Neural crest cell (in vitro differentiated cells): ENCODE measurements at places on chromosomes 13 and 19.
A peak's percentile ranks its signal among the peaks of the same experiment; 100 is the strongest.

GRCh38 chr13:57408312-57408711 is 223.2 kb upstream of the PCDH17 start:
- DNase-seq: no peak

- DNase-seq: no peak
Measured at GRCh38 chr19:33668968-33669367, 47.2 kb downstream of the CHST8 start.

DNA sequence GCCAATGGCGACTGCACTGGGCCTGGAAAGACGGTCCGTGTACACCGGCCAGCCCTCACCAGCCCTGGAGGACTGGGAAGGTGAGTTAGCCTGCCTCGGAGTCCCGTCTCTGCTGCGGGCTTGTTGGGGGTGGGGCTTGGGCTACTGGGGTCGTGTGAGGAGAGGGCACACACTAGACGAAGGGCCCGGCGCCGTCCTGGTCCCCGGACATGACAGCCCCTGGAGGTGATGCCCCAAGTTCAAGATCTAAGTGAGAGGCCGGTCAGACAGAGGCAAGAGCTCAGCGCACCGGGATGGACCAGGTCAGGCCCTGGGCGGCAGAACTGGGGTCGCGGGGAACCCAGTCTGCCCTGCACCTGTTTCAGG is 1.6 kb downstream of the CILP2 start:
- DNase-seq: no peak

GRCh38 chr13:51679616-51680015 is 95.4 kb downstream of the WDFY2 start:
- no peak for DNase-seq

- DNase-seq: no peak
Measured at GRCh38 chr13:52994865-52995264, 33.7 kb upstream of the OLFM4 start.

DNA sequence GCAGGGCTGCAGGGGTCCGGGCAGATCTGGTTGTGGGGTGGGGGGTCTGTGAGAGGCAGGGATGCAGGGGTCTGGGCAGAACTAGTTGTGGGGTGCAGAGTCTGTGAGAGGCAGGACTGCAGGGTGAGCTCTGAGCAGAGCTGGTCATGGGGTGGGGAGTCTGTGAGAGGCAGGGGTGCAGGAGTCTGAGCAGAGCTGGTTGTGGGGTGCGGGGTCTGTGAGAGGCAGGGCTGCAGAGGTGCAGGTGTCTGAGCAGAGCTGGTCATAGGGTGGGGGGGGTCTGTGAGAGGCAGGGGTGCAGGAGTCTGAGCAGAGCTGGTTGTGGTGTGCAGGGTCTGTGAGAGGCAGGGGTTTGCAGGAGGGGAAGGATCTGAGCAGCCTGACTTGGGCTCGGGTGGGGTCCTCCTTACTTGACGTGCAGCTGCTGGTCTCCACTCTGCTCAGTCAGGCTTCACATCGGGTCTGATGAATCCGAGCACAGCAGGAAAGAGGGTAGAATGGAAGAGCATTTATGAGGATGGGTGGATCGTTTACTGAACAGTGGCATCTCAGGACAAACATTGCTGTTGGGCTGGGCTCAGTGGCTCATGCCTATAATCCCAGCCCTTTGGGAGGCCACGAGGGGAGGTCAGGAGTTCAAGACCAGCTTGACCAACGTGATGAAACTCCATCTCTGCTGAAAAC is 31.2 kb downstream of the IGFL2 start:
- DNase-seq: no peak

GRCh38 chr19:17303940-17304267 is 679 bp upstream of the ABHD8 start:
- no peak for DNase-seq

DNA sequence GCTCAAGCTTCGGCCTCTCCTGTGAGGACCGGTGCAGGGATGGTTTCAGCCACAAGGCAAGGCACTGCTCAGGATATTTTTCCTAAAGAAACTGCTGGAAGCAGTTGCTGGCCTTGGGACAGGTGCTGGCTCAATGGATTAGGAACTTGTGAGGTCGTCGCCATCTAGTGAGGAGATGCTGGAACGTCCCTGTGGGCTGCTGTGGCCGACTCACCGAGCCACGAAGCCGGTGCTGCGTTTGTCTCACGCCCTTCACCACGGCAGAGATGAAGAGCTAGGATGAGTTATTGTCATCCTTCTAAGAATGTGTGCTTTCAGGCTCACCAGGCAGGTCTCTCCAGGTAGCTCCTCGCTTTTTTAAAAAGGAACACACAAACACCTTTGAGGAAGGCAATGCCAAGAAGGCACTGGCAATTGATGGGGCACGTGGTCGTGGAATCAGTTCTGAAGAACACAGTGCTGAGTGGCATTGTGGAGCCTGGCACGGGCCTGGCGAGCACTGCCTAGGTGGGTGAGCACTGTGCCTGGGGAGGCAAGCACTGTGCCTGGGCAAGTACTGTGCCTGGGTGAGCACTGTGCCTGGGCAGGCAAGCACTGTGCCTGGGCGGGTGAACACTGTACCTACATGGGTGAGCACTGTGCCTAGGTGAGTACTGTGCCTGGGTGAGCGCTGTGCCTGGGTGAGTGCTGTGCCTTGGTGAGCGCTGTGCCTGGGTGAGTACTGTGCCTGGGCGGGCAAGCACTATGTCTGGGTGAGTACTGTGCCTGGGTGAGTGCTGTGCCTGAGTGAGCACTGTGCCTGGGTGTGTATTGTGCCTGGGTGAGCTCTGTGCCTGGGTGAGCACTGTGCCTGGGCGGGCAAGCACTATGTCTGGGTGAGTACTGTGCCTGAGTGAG is 140.4 kb downstream of the TEX29 start:
- peak; percentile 45 for DNase-seq

- no peak for DNase-seq
Measured at GRCh38 chr13:101267656-101268055, 148.7 kb downstream of the NALCN start.

DNA sequence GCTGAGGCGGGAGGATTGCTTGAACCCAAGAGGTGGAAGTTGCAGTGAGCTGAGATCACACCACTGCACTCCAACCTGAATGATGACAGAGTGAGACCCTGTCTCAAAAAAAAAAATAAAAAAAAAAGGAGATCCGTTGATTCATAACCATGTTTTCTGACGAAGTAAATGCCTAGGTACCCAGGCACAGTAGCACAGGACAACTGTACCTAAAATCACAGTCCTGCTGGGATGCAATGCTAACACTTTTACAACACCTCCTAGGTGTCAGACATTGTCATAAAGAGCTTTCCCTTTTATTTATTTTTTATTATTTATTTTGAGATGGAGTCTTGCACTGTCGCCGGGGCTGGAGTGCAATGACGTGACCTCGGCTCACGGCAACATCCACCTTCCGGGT is 2.5 kb upstream of the TTC9B start:
- DNase-seq: no peak

- DNase-seq: no peak
Measured at GRCh38 chr19:54738715-54739114, 402 bp downstream of the KIR2DL3 start.

DNA sequence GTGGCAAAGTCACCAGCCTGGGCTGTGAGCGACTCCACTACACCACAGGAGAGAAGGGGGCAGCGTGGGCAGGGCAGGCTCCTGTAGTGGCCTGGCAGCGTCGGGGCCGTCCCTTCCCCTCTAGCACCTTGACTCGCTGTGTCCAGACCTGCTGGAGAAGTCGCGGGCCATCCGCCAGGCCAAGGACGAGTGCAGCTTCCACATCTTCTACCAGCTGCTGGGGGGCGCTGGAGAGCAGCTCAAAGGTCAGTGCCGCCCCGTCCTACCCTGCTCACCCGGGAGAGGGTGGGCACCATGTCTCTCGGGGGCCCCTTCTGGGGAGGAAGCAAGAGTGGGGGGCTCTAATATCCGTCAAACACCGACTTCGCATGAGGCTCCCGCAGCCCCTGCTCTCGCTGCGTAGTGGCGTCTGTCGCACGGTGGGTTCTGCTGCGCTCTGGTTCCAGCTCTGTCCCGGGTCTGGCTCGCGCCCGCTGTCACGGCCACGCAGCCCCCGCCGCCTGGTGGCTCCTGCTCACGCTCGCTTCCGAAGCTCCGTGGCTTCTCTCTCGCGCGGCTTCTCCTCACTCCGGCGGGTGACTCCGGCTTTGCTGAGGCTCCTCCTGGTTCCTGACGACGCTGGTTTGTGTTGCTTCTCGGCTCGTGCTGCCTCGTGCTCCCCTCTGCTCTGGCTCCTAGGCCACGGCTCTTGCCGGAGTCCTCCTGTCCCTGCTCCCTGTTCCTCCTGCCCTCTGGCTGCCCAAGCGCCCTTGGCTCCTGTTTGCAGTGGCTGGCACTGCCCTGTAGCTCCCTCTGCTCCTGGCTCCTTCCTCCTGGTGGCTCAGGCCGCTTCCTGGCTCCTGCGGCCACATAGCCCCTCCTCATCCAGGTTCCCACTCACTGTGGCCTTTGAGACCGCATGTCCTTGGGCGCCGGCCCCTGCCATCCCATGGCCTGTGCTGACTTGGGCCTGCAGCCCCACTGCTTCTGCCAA is 27.2 kb downstream of the MYH14 start:
- no peak for DNase-seq

DNA sequence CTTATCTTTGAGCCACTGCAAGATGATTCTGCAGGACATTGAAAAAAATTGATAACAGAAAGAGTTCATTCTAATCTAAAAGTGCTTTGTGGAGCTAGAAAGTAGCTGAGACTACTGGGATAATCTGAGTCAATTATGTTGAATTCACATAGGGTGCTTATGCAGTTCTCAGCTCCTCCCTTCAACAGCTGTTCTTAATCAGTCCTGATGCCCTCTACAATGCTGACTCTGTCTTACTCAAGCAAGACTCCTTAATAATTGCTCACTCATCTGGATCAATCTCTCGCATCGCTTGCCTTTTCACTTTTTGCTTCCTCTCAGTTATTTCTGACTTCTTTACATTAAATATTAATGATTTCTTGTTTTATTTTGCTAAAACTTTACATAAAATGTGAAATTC is 182.1 kb downstream of the PCDH17 start:
- DNase-seq: no peak

GRCh38 chr13:98994080-98994479 is 16.2 kb upstream of the DOCK9 start:
- DNase-seq: no peak

DNA sequence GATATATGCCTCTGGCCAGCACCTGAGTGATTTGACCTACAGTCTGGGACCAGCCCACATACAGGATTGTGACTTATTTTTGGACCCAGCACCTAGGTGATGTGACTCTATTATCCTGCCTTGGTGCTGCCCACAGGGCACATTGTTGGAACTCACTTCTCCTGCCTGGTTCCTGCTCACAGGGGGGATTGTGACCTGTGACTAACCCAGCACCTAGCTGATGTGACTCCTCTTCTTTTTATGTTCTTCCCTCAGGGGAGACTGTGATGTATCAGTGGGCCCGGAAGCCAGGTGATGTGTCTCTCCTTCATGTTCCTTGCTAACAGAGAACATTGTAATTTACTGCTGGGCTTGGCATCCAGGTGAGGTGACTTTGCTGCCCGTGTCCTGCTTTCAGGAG is 63.0 kb upstream of the ZNF724 start:
- DNase-seq: no peak

DNA sequence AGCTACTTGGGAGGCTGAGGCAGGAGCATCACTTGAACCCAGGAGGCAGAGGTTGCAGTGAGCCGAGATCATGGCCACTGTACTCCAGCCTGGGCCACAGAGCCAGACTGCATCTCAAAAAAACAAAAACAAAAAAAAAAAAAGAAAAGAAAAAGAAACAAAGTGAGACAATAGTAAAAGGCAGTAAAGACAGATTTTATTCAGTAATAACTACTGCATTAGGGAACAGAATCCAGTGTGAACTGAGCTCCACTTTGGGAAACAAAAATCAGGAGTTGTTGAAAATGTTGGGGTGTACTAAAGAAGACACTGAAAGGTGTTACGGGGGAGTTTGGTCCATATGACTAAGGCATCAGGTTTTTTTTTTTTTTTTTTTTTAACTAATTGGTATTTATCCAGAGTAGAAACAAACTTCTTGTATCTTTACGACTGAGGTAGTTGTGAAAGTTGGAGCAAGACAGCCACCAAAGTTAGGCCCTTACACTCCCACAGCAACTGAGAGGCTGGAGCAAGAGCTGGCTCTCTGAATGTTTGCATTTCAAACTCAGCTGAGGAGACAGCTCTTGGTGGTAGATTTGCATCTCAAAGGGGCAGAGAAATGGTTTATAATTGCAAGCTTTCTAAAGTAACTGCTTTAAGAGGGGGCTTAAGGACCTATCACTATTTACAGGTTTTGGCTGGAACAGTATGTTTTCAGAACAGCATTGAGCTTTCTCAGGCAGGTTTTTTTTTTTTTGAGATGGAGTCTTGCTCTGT is 24.2 kb downstream of the ZNF607 start:
- DNase-seq: no peak

DNA sequence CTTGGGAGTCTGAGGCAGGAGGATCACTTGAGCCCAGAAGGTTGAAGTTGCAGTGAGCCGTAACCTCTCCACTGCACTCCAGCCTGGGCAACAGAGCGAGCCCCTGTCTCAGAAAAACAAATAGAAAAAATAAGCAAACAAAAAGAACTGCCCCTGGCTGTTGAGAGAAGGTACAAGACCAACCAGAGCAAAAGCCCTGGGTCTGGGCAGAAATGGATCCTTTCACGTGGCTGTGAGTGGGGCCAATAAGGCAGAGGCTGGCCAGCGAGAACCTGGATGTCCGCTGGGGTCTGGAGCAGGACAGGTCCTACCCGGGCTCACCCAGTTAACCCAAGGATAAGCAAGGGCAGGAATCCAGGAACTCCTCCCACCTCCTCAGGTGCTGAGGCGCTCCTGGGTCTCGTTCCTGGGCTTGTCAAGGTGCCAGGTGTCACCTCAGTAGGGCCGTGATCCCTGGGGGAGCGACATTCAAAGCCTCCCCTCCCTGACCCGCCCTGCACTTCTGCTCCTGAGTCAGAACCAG is 4.7 kb upstream of the SLC5A5 start:
- DNase-seq: no peak

DNA sequence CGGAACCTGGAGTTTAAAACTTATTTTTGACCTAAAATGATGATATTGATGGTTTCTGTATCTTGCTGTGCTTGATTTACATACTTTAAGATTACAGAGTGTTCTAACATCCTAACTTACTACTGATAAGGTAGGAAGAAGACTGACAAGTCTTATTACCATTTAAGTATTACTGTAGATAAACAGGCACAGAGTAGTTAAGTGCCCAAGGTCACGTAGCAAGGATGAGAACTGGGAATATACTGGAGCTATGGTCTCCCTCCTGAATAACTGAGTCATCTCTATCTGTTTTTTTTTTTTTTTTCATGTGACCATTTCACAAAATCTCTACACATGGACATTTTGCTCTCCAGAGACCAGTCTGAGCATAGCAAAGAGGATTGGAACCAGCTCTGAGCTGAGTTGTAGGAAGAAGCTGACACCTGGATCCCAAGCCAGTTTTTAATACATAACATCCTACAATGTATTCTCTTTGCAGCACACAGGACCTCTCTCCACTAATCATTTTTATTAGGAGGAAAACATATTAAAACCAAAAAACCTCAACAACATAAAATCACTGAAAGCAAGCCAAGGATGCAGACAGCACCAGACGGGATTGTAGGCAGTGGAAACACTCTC is 173.5 kb downstream of the DNAJC15 start:
- DNase-seq: no peak

GRCh38 chr19:47421844-47422395 is 2.6 kb upstream of the MEIS3 start:
- DNase-seq: peak; percentile 60
